ENCODE measurements at places on chromosomes 5 and 9.

DNA sequence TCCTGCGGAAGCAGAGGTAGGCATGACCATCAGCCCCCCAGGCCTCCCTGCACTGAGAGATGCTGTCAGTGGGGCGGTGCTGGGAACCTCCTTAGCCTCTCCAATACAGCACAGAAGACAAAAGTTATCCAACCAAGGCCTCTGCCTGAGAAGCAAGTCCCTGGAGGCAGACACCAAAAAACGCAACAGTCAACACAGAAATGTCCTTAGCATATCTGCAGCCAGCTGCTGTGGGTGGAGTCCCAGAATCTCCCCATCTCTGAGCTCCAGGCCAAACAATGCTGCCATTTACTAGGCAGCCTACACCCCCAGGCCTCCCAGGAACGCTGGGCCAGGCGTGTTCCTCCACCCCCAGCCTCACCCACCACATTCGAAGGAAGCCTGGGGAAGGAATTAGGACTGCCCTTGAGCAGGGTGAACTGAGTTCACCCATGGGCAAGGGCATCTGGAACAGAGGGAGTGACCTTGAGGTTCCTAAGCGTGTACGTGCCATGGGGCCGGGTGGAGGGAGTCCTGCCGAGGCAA, 43.7 kb downstream of the STK10 start:
- DNase-seq: peak; percentile 95
- peaks cover 48% of the 10 kb centered on the region for H3K4me1 ChIP-seq
- no peak overlapping the region for H3K4me3 ChIP-seq
- no peaks in the 10 kb centered on the region for H3K27me3 ChIP-seq
- peak overlapping the region; percentile 67 for H3K27ac ChIP-seq
- H3K36me3 ChIP-seq: no peaks in the 10 kb centered on the region

- peaks cover 47% of the 10 kb centered on the region for H3K36me3 ChIP-seq
- H3K27ac ChIP-seq: no peak overlapping the region
- no peaks in the 10 kb centered on the region for H3K27me3 ChIP-seq
- H3K4me3 ChIP-seq: no peak overlapping the region
- DNase-seq: no peak
Observed at GRCh38 chr5:181233801-181234454, 9.8 kb downstream of the RACK1 start.

DNA sequence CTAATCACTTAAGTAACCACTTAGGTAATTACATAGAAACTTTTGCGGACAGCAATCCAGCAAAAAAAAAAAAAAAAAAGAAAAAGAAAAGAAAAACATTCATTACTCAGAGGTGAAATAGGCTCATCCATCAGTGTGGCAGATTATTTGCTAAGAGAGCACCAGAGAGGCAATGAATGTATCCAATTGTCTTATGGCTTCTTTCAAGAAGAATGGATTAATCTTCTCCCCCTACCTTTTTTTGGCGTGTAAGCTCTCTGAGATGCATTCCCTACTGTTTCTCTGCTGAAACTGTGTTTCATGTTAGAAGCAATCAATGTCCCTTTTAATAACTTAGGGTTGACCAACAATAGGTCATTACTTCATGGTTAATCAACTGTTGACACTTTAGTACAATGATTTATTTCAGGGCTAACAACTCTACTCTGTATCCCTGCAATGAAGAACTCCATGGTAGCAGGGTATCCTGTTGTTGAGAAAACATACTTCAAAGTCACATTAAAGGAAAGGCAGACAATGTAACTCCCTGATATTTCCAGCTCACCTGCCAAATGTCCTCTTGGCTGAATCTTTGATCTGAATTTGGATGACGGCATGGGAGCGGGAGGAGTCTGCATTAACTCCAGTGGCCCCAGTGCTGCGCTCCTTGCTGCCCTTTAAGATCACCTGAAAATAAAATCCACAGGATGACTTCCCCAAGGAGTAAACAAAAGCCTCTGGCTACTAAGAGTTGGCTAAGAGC, 57.6 kb downstream of the KIF24 start:
- no peak overlapping the region for H3K4me3 ChIP-seq
- peaks cover 2% of the 10 kb centered on the region for H3K36me3 ChIP-seq
- H3K27ac ChIP-seq: no peak overlapping the region
- no peak for DNase-seq

DNA sequence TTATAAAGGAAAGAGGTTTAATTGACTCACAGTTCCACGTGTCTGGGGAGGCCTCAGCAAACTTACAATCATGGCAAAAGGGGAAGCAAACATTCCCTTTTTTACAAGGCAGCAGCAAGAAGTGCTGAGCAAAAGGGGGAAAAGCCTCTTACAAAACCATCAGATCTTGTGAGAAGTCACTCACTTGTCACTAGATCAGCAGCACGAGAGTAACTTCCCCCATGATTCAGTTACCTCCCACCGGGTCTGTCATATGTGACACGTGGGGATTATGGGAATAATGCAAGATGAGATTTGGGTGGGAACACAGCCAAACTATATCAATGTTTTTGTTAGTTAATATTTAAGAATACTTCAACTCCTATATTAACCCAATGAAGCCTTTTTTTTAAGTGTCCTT, 275.2 kb upstream of the CDH9 start:
- no peak overlapping the region for H3K27ac ChIP-seq
- peaks cover 15% of the 10 kb centered on the region for H3K4me1 ChIP-seq
- DNase-seq: no peak
- no peaks in the 10 kb centered on the region for H3K27me3 ChIP-seq
- no peak overlapping the region for H3K4me3 ChIP-seq

DNA sequence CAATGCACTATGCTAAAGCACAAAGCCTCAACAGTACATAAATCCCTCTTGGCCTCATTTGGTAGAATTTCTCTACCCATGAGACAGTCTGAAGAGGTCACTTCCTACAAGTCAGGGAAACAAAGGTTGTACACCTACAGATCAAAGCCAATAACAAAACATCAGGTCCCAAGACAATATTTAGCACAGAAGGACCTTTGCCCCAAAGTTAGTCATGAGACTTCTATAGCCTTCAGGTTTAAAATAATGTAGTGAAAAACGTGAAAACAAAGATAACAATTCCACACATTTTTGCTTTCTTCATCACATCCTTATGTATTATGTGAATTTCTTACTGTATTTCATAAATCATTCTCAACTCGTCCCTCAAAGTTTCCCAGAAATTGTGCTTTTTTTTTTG, 15.8 kb downstream of the AFF4 start:
- H3K36me3 ChIP-seq: peaks cover 5% of the 10 kb centered on the region
- no peak overlapping the region for H3K27ac ChIP-seq
- H3K27me3 ChIP-seq: no peaks in the 10 kb centered on the region
- H3K4me3 ChIP-seq: no peak overlapping the region
- H3K4me1 ChIP-seq: no peaks in the 10 kb centered on the region

GRCh38 chr5:119019949-119020348, 31.6 kb upstream of the DTWD2 start:
- peak; percentile 5 for DNase-seq
- no peak overlapping the region for H3K27ac ChIP-seq
- H3K4me3 ChIP-seq: no peak overlapping the region
- no peaks in the 10 kb centered on the region for H3K36me3 ChIP-seq

- no peak overlapping the region for H3K4me3 ChIP-seq
- peaks cover 20% of the 10 kb centered on the region for H3K4me1 ChIP-seq
- no peak for DNase-seq
- no peaks in the 10 kb centered on the region for H3K27me3 ChIP-seq
- H3K27ac ChIP-seq: no peak overlapping the region
Observed at GRCh38 chr9:109560470-109561132, 62.5 kb upstream of the PTPN3 start.

GRCh38 chr5:68711293-68712200, 382.3 kb upstream of the SLC30A5 start:
- H3K36me3 ChIP-seq: no peaks in the 10 kb centered on the region
- H3K4me3 ChIP-seq: no peak overlapping the region
- no peak overlapping the region for H3K27ac ChIP-seq

DNA sequence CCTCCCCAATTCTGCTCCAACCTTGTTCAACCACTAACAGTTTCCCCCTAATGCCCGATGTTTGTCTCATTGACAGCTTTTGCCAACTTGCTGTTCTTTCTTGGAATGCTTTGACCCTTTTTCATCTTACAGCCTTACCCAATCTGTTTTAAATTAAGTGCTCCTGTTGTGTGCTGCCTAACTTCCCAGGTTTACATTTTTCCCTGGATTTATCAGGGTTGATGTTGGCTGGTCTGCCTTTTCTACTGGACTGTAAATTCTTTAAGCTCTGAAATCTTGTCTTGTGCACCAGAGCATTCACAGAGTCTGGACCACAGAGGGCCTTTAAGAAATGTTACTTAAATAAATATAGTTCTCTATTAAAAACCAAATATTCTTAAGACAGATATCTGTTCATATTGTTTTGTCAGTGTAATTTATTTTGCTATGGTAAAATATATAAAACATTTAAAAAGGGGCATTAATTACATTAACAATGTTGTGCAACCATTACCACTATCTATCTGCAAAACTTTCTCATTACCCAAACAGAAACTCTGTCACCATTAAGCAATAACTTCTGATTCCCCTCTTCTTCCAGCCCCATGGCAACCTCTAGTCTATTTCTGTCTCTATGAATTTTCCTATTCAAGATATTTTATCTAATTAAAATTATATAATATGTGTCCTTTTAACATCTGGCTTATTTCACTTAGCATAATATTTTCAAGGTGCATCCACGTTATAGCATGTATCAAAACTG, 73.0 kb downstream of the OSTF1 start:
- no peak overlapping the region for H3K4me3 ChIP-seq
- H3K27ac ChIP-seq: no peak overlapping the region
- H3K36me3 ChIP-seq: no peaks in the 10 kb centered on the region
- no peaks in the 10 kb centered on the region for H3K27me3 ChIP-seq

DNA sequence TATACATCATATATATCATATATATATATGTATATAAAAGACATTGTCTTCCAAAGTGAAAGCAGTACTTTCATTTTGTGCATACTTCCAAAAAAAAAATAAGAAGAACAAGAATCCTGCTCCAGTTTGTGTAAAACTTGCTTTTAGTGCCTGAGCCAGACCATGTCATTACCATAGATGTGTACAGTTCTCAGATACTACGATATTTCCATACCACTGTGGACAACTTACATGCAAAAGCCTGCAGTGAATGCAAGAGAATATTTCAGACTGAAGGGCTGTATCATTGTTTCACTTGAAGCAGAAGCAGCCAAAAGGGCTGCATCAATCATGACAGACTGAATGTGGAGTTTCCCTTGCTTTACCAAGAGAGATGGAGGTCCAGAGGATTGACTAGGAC, 72.6 kb upstream of the CYLC2 start:
- no peaks in the 10 kb centered on the region for H3K27me3 ChIP-seq
- H3K4me3 ChIP-seq: no peak overlapping the region
- no peak overlapping the region for H3K27ac ChIP-seq
- H3K4me1 ChIP-seq: no peaks in the 10 kb centered on the region
- H3K36me3 ChIP-seq: no peaks in the 10 kb centered on the region

GRCh38 chr5:37575541-37576489, 196.7 kb downstream of the WDR70 start:
- DNase-seq: no peak
- H3K27me3 ChIP-seq: no peaks in the 10 kb centered on the region
- H3K4me1 ChIP-seq: no peaks in the 10 kb centered on the region
- H3K36me3 ChIP-seq: no peaks in the 10 kb centered on the region
- H3K27ac ChIP-seq: no peak overlapping the region

- no peak overlapping the region for H3K27ac ChIP-seq
- H3K4me3 ChIP-seq: no peak overlapping the region
- H3K36me3 ChIP-seq: no peaks in the 10 kb centered on the region
- DNase-seq: no peak
- no peaks in the 10 kb centered on the region for H3K4me1 ChIP-seq
Observed at GRCh38 chr5:84622461-84622860, 237.8 kb upstream of the EDIL3 start.

GRCh38 chr5:142551338-142552067, 134.4 kb downstream of the FGF1 start:
- peaks cover 7% of the 10 kb centered on the region for H3K4me1 ChIP-seq
- peak overlapping the region; percentile 46 for H3K4me3 ChIP-seq
- H3K27ac ChIP-seq: no peak overlapping the region
- H3K27me3 ChIP-seq: no peaks in the 10 kb centered on the region
- peak; percentile 45 for DNase-seq

DNA sequence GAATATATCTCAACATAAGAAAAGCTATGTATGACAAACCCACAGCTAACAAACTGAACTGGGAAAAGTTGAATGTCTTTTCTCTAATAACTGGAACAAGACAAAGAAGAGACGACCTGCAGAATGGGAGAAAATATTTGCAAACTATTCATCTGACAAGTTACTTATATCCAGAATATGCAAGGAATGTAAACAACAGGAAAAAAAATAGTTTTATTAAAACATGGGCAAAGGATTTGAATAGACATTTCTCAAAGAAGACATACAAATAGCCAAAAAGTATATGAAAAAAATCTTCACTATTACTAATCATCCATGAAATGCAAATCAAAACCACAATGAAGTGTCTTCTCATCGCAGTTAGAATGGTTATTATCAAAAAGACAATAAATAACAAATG, 181.7 kb upstream of the TLX3 start:
- no peaks in the 10 kb centered on the region for H3K36me3 ChIP-seq
- DNase-seq: no peak
- H3K4me1 ChIP-seq: no peaks in the 10 kb centered on the region
- no peak overlapping the region for H3K4me3 ChIP-seq
- no peak overlapping the region for H3K27ac ChIP-seq
- H3K27me3 ChIP-seq: no peaks in the 10 kb centered on the region

GRCh38 chr9:120877276-120878034, 467 bp upstream of the PHF19 start:
- peak overlapping the region; percentile 74 for H3K4me3 ChIP-seq
- peaks cover 6% of the 10 kb centered on the region for H3K4me1 ChIP-seq
- DNase-seq: peak; percentile 70
- peak overlapping the region; percentile 34 for H3K27ac ChIP-seq

DNA sequence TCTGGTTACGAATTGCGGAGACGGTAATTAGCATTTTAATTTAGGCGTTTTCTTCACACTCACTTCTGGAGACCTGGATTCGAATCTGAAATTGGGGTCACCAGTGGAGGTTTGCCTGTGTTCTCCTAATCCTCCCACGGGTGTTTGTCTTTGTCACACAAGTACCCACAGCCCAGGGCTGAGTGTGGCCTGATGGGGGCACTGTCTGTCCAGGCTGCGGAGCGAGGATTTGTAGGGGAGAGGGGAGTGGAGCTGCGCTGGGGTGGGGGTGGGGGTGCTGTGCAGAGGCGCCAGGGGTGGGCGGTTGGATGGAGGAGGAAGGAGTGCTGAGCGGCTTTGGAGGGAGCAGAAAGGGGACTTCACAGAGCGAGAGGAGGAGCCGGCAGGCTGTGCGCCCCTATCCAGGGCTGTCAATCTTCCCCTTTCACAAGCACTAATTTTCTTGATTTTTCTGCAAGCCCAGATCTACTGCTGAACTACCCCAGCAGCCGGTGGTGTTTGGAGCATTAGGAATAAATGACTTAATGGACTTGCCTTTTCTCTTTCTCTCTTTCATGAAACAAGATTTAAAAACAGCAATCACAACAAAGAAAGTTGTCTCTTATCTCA, 53.1 kb downstream of the TSPAN17 start:
- no peaks in the 10 kb centered on the region for H3K36me3 ChIP-seq
- DNase-seq: no peak
- H3K27ac ChIP-seq: no peak overlapping the region
- no peak overlapping the region for H3K4me3 ChIP-seq

GRCh38 chr9:74499770-74500583, 2.8 kb downstream of the RORB start:
- no peak for DNase-seq
- no peak overlapping the region for H3K4me3 ChIP-seq
- no peaks in the 10 kb centered on the region for H3K4me1 ChIP-seq
- H3K36me3 ChIP-seq: no peaks in the 10 kb centered on the region
- no peak overlapping the region for H3K27ac ChIP-seq
- H3K27me3 ChIP-seq: peaks cover 11% of the 10 kb centered on the region

Data from SJCRH30 (cell line).